Esophagus squamous epithelium (tissue), 5 donors: ENCODE measurements at places on chromosomes 3 and 15. TPM values are rescaled to one million over a fixed set of nuclear protein-coding genes. Genes with fewer than 3 reads are reported as not detected.

- DNase-seq, result no peak
Observed at GRCh38 chr3:45003859-45004258, 22.2 kb upstream of the CLEC3B start.

DNA sequence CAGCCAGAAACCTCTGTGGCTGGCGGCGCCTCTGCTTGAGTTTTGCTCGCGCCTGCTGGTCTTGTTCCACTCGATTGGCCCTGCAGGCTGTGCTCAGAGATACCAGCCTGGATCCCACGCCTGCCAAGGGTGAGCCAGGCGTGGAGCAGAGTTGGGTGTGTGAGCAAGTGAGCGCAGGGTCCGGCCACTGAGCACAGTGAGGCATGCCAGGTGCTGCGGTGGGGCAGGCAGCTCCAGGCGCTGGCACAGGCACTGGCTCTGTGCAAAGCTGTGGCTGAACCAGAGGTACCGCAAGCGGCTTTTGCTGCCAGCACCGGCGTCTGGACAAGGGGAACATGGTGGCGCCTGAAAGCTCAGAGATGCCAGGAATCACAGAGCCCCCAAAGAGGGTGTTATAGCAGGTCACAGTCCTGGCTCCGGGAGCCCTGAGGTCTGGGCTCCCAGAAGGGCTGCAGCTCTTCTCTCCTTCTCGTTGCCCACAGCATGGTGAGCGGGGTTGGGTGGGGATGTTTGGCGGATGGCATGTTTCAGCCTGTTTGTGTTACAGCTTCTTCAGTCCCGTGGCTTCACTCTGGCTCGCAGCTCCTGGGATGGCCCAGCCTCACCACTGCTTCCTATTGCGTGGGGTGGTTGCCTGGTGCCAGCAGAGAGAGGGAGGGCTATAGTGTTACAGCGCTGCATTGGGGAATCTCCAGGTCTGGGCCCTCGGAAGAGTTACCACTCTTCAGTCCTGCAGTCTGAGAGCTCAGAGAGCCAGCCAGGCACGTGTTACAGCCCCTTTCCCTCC lies 73.9 kb downstream of the NR1D2 start:
- DNase-seq, result no peak

PRSS50 gene
- total RNA-seq, result not detected

CTDSPL gene
- total RNA-seq, result 55.1 TPM

GOLGA8Q gene
- total RNA-seq, result 0.32 TPM

- no peak for DNase-seq
Observed at GRCh38 chr3:122793568-122794416, at the start of gene HSPBAP1. TSS of gene HSPBAP1 (minus strand) at chr3:122793831. CDS start at chr3:122793680, 151 bp downstream.

- DNase-seq, result no peak
Observed at GRCh38 chr3:87361271-87361670, 84.9 kb upstream of the POU1F1 start.

GOLGA8J gene
- total RNA-seq, result not detected

PIGZ gene
- 3.4 TPM for total RNA-seq

- DNase-seq, result no peak
Observed at GRCh38 chr15:93244696-93245660, 156.0 kb upstream of the RGMA start.

DNA sequence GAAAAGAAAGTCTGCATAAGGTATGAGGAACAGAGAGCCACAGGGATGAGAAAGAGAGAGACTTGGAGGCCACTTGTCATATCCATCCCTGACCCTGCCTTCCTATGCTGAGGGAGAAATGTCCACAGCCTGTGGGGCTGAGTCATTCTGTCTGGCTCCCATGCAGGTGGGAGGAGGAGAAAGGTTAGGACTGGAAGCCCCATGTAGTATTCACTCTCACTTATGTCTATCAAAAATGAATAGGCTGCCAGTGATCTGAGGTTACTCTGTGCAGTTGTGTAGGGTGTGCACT lies 71.3 kb downstream of the RAB11A start:
- no peak for DNase-seq
